ENCODE measurements at places on chromosomes 3 and 15.
A peak's percentile ranks its signal among the peaks of the same experiment; 100 is the strongest.

GRCh38 chr3:3998140-3998922 is 199.1 kb downstream of the LRRN1 start:
- DNase-seq: no peak

- no peak for DNase-seq
Measured at GRCh38 chr15:96595951-96596350, 265.5 kb downstream of the NR2F2 start.

- DNase-seq: no peak
Measured at GRCh38 chr3:47407237-47407636, 26.4 kb downstream of the PTPN23 start.

- DNase-seq: no peak
Measured at GRCh38 chr3:13879102-13879945, 547 bp downstream of the WNT7A start.

- no peak for DNase-seq
Measured at GRCh38 chr15:31238906-31239305, 87.7 kb upstream of the KLF13 start.

DNA sequence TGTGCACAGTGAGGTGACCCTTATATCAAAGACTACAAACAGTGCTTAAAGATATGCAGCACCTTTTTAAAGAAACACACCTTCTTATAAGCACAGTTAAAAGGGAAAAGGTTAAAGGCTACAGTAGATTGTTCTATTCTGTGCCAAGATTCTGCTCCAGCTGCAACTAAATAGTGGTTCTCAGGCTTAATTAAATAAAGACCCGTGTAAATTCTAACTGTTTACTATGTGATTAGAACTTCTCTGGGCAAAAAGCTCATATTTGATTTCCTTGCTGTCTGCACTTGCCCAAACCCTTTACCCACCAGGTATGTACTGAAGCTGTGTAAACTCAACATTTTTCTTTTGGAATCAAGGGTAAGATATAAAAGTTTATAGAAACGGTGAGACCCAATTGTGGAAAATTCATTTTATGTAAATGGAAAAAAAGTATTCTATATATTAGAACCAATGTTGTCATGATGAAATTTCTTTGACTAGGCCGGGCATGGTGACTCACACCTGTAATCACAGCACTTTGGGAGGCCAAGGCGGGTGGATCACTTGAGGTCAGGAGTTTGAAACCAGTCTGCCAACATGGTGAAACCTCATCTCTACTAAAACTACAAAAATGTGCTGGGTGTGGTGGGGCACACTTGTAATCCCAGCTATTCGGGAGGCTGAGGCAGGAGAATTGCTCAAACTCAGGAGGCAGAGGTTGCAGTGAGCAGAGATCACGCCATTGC is 230.6 kb downstream of the MECOM start:
- no peak for DNase-seq

GRCh38 chr3:196633555-196634151 is 5.8 kb upstream of the NRROS start:
- no peak for DNase-seq

- no peak for DNase-seq
Measured at GRCh38 chr3:13140596-13140995, 67.4 kb upstream of the IQSEC1 start.

- no peak for DNase-seq
Measured at GRCh38 chr3:6791161-6791560, 69.8 kb upstream of the GRM7 start.

DNA sequence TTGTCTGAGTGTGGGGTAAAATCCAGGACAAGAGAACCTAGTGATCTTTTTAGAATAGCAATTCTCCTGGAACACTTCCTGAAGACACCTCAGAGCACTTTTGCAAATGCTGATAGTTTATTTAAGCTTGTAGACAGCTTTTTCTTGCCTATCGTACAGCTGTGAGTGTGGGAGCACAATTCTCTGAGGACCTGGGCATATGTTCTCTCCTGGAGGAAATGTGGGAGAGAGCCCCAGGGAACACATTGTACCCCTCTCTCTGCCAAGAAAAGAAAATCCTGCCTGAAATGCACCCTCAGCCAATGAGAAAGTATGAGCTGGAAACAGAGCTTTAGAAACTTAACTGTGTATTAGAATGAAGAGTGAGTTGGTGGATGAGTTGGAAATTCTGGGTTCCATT is 308.3 kb upstream of the SEMA6D start:
- DNase-seq: no peak

GRCh38 chr3:185959609-185960521 is 22.1 kb upstream of the TRA2B start:
- no peak for DNase-seq

GRCh38 chr3:108486941-108487340 is 23.5 kb downstream of the MYH15 start:
- DNase-seq: no peak

- DNase-seq: no peak
Measured at GRCh38 chr3:30952786-30953185, 58.3 kb upstream of the GADL1 start.

GRCh38 chr15:85030301-85030929 is 48.8 kb downstream of the PDE8A start:
- no peak for DNase-seq

DNA sequence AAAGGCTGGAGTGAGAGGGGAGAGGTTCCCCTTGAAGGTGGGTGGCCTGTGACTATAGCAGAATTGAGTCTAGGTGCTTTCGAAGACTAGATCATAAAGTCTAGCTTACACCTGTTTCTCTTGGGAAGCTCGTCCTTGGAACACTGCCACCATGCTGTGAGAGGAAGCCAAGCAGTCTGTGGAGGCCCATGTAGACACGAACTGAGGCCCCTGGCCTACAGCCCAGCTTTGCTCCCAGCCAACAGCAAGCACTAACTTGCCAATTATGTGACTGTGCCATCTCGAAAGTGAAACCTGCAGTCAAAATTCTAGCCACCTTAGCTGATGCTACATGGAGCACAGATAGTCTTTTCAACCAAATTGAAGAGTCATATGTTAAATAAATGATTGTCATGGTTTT is 190.5 kb upstream of the NECTIN3 start:
- DNase-seq: no peak

DNA sequence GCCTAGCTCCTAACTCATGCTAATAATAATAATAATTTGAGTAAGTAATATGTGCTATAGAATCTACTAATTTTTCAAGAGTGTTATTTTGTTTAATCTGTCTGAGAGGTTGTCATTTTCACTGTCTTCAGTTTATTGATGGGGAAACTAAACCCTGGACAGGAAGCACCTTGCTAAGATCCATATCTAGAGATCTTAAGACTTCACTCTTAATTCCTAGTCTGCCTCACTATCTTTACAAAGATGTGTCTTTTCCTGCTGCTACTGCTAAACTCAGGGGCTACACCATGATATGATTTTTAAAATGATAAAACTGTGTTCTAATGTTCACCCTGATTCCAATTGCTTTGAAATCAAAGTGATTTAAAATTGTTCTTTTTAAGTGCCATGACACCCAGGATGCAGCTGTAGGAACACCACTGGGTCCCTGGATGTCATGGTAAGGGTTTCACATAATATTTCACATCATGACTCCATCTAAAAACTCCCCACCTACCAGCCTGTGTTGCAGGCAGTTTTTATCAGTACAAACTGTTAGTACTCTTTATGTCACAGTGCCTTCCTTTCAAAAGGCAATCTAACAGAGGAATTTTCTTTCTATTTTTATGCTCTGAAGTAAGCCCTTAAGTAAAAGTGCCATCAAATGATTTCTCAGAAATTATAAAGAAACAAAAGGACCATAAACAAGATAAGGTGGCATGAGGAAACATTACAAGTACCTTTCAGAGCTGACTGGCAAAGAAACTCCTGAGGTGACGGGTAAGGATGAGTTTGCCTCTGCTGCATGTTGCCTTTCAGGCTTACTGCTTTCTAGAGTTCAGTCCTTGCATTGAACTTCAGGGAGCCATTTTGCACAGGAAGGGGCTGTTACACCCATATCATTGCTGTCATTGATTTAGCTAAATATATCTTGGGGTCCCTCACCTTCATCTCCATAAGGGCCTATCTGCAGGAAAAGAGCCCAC is 160.1 kb upstream of the SATB1 start:
- DNase-seq: no peak

DNA sequence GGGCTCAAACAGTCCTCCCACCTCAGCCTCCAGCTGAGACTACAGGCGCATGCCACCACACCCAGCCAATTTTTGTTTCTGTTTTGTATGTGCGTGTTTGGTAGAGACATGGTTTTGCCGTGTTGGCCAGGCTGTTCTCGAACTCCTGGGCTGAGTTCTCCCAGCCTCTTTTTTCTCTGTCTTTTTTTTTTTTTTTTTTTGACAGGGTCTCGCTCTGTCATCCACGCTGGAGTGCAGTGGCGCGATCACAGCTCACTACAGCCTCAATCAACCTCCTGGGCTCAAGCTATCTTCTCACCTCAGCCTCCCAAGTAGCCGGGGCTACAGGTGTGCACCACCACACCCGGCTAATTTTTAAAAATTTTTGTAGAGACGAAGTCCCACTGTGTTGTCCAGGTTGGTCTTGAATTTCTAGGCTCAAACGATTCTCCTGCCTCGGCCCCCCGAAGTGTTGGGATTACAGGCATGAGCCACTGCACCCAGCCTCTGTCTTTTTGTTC is 867 bp upstream of the DCAF1 start:
- DNase-seq: no peak

- no peak for DNase-seq
Measured at GRCh38 chr3:150544041-150544440, 2.3 kb downstream of the SERP1 start.

GRCh38 chr3:141557961-141558706 is 71.3 kb downstream of the RASA2 start:
- no peak for DNase-seq

- no peak for DNase-seq
Measured at GRCh38 chr3:149969110-149969939, 1.4 kb downstream of the PFN2 start.

- DNase-seq: no peak
Measured at GRCh38 chr3:4401441-4401840, 65.6 kb downstream of the SUMF1 start.

GRCh38 chr3:129424185-129424841 is 4.1 kb downstream of the EFCAB12 start:
- no peak for DNase-seq

GRCh38 chr3:62562017-62562416 is 188.7 kb upstream of the FEZF2 start:
- DNase-seq: no peak

GRCh38 chr3:77365152-77365551 is 325.3 kb downstream of the ROBO2 start:
- DNase-seq: no peak

DNA sequence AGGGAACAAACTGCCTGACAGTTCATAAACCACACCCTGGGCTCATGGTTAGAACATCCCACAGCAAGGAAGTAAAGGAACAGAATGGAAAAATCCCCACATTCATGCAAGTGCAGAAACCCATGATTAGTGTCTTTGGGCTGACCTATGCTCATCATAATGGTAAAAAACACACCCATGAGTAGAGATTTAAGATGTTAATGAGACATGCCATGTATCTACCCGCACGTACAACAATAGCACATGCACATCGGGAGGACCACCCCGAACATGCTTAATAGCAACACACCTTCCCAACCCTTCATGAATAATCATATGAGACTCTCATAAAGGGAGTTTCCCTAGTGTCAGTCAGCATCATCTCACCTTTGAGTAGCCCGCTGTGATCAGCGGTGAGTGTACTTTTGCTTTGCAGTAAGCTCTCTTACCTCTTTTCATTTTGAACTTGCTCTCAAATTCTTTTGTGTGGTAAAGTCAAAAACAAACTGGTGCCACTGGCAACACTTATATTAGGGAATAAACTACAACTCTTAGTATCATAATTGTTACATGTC is 23.2 kb downstream of the ZBED2 start:
- DNase-seq: peak; percentile 25

DNA sequence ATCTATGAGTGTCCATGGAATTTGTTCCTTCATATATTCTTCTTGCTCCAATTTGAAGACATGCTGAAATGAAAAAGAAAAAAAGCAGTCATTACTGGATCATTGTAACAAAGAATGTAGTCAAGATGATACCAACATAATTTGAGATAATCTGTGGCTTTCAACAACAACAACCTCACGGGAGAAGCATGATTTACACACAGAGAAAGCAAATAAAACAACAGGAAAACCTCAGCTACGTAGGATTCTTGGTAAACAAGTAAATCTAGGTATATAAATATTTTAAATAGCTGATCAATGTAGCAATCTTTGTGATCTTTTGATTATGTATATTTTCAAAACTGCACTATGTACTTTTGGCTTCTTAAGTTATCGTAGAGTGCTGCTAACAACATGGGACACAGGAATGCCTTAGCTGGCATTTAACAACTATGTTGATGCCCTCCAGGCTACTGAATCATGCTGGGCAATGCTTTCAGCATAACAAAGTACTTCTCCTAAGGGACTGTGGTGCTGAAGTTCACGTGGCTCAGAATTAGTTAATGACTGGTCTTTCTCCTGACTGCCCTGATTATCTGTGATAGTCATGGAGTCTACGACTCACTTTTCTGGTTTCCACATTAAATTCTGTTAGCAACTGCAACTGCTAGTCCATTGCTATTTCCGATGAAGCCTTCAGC is 96.5 kb upstream of the MYO5C start:
- DNase-seq: no peak

DNA sequence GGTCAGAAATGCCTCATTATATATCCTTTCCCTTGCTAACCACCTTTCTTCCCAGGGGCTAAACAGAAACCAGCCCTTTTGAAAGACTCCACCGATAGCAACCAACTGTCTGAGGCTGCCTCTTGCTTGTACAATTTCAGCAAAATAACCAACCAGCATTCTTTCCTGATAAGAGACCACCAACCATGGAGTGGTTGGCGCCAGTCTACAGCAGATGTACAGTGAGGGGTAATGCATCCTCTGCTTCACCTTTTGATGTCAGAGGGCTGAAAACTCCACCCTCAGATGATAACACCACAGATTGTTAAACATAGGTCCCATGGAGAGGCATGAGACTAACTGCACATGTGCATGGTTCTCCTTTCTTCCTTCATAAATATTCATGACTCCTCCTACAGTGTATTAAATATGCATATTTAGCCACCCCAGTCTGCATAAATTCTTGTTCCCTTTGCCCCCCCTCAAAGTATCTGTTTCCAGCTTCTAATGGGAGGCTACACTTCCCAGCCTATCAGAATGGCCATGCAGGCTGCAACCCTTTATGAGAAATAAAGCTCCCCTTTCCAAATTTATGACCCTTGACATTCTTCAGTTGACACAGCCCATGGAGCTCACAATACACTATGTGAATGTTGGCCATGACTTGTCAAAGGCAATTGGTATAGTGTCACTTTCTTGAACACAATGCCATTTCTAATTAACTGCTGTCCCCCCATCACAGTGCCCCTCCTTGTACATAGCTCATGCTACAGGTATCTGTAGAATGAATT is 48.3 kb downstream of the GABRB3 start:
- DNase-seq: no peak

GRCh38 chr3:120681018-120681417 is 1.0 kb downstream of the HGD start:
- no peak for DNase-seq
